ENCODE measurements at places on chromosomes 4 and X.

GRCh38 chr4:169582706-169583105 is 29.7 kb downstream of the NEK1 start:
- no peak for DNase-seq

- DNase-seq, result no peak
These were observed 25.3 kb downstream of the STEEP1 start for GRCh38 chrX:119539872-119540271.

DNA sequence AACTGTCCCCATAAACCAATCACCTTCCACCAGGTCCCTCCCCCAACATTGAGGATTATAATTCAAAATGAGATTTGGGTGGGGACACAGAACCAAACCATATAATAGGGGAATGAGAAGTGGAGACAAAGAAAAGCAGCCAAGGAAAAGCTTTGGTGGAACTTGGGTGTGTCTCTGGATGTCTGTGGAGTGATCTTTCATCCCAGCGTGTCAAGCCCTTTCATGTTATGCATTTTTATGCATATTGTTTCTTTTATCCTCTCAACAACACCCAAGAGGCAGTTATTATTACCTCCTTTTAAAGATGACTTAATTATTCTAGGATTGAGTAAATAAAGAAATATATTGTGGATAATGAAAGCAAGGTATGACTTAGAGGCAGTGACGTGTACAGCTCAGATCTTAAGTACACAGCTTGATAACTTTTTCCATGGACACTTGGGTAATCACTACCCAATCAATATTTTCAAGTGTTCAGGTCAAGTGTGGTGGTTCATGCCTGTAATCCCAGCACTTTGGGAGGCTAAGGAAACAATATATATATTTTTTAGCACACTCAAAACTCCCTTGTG is 42.6 kb upstream of the HOPX start:
- no peak for DNase-seq

DNA sequence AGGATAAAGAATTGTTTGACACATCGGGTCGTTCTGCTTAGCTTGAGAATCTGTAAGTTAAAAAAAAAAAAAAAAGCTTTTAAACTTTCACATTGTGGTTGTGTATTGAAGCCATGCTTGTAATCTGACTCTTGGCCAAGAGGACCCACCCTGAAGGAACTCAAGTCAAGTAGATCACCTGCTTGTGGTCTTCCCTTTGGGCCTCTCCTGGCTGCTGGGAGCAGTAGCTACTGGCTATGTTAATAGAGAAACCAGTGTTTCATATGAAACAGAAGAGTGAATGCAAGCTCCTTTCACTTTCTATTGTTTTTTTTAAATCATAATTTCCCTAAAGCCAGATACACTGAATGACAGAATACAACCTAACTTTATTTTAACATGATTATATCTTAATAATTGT is 402.4 kb upstream of the NDST4 start:
- peak; percentile 25 for DNase-seq

DNA sequence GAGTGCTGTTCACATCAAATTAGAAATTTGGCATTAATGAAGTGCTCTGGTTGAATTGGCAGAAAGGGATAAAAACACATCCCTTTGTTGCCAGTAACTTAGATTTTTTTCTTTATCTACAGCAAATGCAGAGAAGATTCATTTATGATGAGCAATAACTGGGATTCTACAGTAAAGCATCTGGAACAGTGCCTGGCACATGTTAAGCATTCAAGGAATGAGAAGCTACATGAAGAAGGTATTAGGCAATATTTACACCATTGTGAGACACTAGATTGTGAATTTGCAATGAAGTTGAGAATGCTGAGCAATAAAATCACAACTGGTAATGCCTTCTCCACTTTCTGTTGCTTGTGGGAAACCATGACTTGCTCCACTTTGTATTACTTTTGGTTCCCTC is 33.5 kb downstream of the PCDH19 start:
- DNase-seq, result no peak

DNA sequence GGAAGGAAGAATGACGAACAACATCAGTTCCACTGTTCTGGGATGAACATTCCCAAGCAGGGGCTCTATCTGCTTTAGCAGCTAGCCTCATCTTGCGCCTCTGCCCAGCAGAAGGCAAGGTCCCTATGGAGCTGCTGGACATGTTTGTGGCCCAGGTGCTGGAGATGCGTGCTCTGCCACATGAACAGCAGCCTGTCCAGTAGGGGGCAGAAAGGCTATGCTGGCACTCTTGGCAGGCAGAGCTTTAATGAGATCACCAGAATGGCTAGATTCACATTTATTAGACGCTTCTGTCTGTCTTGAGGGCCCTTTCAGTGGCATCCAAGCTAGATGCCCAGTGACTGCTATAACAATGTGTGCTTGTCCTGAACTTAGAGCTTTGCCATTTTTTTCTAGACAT is 1826.0 kb downstream of the STIM2 start:
- peak; percentile 6 for DNase-seq

DNA sequence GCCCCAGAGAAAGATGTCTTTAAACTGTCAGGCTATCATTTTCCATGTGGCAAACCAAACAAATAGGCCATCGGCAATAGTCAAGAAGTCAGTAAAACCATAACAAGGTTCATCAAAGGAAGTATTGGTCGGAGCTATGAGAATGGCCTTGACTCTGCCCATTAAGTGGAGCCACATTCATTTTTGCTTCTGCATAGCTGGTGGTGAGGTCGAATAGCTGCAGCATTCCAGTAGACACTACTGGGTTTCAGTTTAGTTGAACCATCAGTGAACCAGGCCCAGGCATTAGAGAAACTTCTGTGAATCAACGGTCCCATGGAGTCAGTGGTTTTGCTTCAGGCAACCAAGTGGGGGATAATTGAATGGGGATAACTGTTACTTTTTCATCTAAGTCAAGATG is 92.0 kb upstream of the MED14 start:
- DNase-seq, result no peak

- DNase-seq, result no peak
These were observed 526.0 kb downstream of the MID1IP1 start for GRCh38 chrX:39327255-39327654.

- DNase-seq, result no peak
These were observed 54.2 kb downstream of the F8 start for GRCh38 chrX:154968353-154968752.

DNA sequence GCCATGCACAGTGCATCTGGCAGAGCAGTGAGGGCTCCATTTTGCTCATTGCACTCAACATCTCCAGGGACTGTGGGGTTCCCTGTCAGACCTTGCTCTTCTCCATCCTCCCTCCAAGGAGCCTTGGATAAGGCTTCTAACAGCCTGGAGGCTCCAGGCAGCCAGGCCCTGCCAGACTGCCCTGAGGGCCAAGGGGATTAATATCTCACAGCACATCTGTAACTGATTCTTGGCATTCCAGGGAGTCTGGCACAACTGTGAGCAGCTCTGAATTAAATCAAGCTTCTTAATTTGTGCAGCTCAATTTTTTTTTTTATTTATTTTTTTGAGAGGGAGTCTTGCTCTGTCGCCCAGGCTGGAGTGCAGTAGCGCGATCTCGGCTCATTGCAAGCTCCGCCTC is 224.5 kb upstream of the PGRMC2 start:
- no peak for DNase-seq

DNA sequence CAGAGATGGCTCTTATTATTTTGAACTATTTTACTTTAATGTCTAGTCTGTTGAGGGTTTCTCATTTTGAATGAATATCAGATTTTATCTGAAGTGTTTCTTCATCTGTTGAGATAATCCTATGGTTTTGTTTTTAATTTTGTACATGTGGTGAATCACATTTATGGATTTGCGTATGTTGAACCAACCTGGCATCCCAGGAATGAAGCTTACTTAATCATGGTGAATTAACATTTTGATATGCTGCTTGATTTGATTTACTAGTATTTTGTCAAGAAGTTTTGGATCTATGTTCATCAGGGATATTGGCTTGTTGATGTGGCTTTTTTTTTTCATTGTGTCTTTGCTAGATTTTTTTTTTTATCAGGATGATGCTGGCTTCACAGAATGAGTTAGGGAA is 2390.9 kb downstream of the PCDH7 start:
- DNase-seq, result no peak

DNA sequence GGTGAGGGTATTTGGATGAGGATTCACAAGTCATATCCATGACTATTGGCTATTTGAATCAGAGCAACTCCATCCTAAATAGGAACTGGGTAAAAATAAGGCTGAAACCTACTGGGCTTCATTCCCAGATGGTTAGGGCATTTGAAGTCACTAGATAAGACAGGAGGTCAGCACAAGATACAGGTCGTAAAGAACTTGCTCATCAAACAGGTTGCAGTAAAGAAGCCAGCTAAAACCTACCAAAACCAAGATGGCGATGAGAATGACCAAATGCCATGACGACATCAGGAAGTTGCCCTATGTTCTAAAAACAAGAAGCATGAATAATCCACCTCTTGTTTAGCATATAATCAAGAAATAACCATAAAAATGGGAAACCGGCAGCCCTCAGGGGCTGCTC is 224.9 kb downstream of the PACRGL start:
- DNase-seq, result no peak

GRCh38 chr4:33149658-33150524 is 2429.7 kb downstream of the PCDH7 start:
- DNase-seq, result no peak

- DNase-seq, result no peak
These were observed 41.3 kb upstream of the CEP135 start for GRCh38 chr4:55907469-55907868.

DNA sequence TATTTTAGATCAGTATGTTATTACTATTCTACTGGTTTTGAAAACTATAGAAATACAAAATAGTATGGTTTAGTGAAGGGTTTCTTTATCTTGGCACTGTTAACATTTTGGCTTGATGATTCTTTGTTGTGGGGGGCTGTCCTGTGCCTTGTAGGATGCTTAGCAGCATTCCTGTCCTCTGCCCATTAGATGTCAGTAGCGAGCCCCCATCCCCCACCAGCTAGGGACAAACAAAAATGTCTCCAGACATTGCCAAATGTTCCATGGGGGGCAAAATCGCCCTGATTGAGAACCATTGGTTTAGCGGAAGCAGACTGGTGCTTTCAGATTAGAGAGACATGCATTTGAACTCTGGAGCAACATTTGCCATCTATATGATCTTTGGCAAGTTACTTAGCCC is 23.3 kb downstream of the SPARCL1 start:
- no peak for DNase-seq

- no peak for DNase-seq
These were observed 1034.2 kb upstream of the PCDH10 start for GRCh38 chr4:132114885-132115284.

DNA sequence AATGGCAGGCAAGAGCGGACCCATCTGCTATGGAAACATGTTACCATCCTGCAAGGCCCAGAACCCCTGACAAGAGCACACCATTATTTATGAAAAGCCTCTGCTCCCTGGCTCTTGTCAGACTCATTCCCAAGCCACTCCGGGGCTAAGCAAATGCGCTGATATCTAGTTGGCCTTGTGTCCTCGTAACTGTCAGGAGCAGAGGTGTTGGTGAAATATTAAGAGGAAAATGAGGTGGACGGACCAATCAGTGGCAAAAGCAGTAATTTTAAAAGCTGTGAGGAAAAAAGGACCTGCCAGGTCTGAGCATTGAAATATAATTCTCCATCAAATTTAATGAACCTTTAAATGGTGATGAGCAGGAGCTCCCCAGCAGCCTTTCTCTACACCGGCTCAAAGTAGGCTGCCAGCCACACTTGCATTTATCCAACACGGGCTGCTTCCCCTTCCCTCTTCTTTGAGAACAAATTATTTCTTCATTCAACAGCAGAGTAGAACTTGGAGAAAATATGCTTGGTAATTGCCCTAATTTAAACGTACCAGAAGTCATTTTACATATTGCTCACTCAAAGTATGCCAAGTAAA is 214.3 kb downstream of the RASL11B start:
- no peak for DNase-seq

GRCh38 chr4:123659730-123660129 is 263.1 kb downstream of the SPRY1 start:
- DNase-seq, result no peak

- no peak for DNase-seq
These were observed 28.0 kb downstream of the MFSD8 start for GRCh38 chr4:127936974-127937373.

DNA sequence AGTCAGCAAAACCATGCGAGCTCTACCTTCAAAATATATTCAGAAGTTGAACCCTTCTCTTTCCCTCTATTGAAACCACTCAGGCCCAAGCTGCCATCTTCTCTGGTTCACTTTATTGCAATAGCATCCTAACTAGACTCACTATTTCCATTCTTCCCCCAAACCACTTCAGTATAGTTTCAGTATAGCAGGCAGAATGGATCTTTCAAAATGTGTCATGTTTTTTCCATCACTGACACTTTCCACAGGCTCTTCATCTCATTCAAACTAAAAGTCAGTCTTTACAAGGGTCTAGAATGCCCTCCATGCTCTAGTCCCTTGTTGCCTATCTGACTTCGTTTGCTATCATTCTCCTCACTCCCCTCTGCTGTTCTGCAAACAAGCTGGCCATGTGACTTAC is 274.4 kb downstream of the IDS start:
- no peak for DNase-seq

GRCh38 chr4:25233737-25234389 is at the start of gene PI4K2B:
PI4K2B (plus strand) TSS chr4:25234033; CDS start chr4:25234164, 131 bp downstream.
- DNase-seq, result peak; percentile 95

- peak; percentile 72 for DNase-seq
These were observed 31.1 kb downstream of the F11 start for GRCh38 chr4:186297013-186297645.

All from GM20000 (cell line).